ENCODE measurements at places on chromosomes 1 and 21.

DNA sequence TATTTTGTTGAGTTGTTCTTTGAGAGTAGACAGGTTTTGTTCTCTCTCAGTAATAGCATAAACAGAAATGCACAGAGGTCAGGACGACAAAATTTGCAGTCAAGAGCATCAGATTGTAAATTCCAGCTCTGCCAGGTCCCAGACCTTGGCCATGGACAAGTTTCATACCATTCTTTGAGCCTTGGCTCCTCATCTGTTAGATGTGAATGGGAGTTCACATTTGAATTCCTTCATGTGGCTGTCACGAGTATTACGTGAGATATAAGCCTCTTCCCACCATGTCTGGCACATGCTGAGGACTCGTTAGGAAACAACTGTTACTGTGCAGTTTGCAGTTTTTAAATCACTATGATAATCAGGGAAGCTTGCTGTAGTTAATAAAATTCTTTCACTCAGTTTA lies 93.2 kb upstream of the KCTD3 start:
- DNase-seq: no peak

- DNase-seq: no peak
Observed at GRCh38 chr1:43835082-43836021, 98.2 kb upstream of the ARTN start.

DNA sequence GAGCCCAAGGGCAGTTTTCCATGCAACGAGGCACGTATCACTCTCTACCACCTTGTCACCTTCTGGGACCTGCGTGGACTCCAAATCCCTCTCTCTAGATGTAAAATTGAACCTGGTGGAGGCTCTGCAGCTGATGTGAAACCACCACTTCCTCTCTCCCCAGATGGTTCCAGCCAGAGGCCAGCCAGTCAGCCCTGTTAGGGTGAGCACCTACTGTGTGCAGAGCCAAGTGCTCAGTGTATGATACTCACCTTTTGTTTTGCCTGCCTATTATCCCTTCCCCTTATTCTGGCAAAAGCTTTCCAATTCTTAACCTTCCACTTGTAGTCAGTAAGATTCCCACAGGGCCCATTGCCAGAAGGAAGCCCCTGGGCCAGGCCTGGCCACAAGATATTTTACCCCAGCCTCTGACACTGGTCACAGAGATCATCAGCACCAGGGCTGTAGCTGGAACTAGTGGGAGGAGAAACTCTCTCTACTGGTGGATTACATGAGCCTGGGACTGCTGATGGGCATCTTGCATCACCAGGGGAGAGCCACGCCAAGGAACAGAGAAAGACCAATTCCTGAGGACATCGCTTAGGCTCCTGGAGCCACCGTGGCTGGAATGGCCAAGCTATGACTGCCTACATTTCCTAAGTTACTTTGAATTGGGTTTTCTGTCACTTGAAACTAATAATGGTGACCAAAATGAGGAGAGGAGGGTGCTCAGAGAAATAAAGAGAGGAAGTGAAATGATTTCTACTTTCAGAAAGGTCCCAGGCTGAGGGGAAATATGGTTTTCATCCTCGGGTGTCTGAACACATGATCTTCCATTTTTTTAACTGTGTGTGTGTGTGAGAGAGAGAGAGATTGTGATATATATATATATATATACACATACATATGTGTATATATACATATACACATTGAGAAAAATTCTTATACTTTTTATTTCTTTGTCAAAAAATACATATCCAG lies 26.6 kb upstream of the RD3 start:
- DNase-seq: no peak

GRCh38 chr1:50968821-50969610 lies 1.0 kb upstream of the CDKN2C start:
- DNase-seq: no peak

DNA sequence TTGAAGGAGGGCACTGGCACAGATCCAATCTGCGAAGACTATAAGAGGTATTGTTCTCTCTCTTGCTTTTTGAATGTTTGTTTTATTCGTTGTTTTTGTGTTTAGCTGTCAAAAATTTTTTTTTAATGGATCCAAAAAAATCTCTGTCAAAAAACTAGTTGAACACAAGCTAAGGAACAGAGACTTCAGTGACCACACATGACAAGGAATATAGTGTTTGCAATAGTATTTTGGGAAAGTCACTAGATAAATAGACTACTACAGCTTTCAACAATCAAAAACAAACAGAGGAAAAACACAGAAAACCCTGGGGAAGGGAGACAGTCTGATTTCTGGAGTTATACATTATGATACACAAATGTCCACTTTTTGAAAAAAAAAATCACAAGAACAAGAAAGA lies 36.9 kb upstream of the COA6 start:
- DNase-seq: no peak

DNA sequence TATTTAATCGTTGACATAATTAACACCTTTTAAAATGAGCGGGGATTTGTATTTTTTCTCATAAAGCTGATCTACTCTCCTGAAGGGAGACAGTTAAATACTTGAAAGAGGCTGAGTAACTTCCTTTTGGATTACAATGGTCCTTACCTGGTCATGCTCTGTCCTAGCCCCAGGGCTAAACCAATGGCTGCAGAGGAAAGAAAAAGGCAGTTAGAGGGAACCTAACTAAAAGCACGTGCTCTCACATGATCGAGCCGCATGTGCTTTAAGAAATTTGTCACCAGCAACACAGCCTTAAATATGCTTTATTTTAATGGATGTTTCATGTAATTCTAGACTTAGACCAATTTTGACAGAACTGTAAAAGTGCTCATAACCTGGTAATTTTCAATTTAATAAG lies 132.7 kb downstream of the GPATCH2 start:
- DNase-seq: no peak

GRCh38 chr1:121516234-121516967 lies 331.6 kb downstream of the SRGAP2C start:
- DNase-seq: no peak

DNA sequence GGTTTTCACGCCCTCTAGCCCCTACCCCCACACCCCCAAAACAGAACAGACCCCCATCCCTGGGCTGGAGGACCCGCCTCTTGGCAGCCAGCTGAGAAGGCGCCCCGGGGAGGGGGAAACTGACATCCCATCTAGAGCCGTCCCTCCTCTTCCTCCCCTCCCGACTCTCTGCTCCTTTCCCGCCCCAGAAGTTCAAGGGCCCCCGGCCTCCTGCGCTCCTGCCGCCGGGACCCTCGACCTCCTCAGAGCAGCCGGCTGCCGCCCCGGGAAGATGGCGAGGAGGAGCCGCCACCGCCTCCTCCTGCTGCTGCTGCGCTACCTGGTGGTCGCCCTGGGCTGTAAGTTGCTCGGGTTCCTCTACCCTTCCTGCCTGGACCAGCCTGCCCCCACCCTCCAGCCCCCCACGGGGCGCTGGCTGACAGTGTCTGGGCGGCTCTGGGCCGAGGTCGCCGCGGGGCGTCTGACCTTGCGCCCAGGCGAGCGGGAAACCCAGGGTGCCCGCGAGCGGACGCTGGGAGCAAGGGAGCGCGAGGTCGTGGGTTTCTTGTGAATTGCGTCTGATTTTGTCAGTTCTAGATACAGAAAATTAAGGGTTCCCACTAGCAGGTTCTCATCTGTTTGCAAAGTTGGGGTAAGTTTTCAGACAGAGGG lies 618 bp downstream of the JAM2 start:
- no peak for DNase-seq

DNA sequence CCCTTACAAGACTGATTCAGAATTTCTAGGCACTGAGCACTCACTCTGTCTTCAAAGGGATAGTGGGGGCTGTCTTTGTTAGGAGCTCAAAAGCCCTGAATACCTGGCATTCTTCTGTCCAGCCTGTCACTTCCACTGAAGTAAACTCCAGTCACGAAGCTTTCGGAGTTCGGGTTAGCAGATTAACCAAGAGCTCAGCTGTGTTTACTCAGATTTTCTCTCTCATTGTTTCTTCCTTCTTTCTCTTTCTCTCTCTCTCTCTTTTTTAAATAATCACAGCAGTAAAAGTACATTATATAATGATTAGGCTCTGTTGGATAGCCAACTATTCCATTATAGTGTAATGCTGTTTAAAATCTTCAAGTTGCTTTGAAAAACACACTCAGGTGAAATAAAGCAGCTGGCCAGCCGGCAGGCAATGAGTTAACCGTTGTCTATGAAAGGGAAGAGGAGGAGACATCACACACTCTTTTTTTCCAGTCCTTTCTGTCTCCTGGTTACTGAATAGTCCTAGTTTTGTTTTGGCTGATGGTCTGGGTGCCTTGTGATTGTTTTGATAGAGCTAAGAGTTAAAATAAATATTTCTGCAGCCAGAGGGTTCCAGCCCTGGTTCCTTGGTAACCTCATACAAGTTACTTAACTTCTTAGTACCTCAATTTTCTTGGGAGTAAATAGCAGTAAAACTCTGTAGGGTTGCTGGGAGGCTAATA lies 89.8 kb downstream of the ADSS2 start:
- DNase-seq: no peak

DNA sequence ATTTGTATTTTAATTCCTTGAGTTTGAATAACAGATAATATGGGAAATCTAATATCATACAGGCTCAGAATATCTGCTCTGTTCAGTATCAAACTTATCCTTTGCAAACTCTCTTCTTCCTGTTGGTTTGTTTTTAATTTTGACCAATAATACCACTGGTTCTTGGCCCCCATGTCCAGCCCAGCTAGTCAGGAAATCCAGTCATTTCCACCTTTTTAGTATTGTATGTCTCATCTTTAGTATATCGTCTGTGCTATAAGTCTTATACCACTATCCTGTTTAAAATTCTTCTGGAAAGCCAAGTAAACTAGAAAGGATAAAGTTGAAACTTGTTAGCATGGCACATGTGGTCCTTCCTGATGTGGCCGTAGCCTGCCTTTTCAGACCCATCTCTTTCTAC lies 10.7 kb downstream of the SCCPDH start:
- DNase-seq: no peak

GRCh38 chr1:213123087-213123486 lies 72.0 kb downstream of the RPS6KC1 start:
- no peak for DNase-seq

GRCh38 chr1:54312796-54313316 lies 93.3 kb downstream of the SSBP3 start:
- DNase-seq: no peak

- no peak for DNase-seq
Observed at GRCh38 chr1:240515505-240515904, 96.5 kb downstream of the GREM2 start.

DNA sequence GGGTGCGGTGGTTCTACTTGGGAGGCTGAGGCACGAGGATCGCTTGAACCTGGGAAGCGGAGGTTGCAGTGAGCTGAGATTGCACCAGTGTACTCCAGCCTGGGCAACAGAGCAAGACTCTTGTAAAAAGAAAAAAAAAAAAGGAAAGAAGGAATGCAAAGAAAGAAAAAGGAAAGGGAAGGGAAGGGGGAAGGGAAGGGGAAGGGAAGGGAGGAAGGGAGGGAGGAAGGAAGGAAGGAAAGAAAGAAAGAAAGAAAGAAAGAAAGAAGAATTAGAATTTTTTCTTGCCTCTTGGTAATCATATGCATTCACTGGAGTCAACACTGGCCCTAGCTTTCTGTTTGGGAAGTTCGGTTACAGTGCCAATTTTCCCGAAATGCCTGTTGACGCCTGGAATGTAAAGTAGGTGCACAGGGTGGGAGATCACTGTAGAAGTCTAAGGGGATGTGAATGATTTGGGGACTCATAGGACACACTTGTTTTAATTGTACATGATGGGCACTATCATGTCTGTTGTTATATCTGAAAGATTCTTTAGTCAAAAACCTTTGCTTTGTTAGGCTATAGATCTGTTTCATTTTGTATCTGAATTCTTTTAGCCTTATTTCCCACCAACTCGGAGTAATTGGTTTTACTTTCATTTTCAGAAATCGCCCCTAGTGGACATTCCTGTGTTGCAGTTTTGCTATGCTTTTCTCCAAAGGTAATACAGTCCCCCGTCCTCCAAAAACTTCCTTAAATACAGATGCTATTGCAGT lies 59.8 kb upstream of the MORC3 start:
- peak; percentile 12 for DNase-seq

DNA sequence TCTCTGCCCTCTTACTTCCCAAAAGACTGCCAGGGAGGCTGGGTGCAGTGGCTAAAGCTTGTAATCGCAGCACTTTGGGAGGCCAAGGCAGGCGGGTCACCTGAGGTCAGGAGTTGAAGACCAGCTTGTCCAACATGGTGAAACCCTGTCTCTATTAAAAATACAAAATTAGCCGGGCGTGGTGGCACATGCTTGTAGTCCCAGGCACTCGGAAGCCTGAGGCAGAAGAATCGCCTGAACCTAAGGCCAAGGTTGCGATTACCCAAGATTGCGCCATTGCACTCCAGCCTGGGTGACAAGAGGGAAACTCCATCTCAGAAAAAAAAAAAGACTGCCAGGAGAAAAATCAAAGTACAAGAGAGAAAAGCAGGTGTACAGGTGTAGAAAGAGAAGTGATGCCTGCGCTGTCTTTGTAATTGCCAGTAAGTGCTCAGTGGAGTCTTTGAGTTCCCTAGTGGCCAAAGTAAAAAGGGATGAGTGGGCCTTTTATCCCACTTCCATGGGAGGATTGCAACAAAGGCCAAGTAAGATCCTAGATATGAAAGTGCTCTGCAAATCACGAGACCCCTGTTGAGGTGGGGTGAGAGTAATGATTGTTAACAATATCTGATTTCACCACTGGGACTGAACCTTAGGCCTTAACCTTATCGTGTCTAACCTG lies 94.7 kb upstream of the WNT4 start:
- DNase-seq: no peak

DNA sequence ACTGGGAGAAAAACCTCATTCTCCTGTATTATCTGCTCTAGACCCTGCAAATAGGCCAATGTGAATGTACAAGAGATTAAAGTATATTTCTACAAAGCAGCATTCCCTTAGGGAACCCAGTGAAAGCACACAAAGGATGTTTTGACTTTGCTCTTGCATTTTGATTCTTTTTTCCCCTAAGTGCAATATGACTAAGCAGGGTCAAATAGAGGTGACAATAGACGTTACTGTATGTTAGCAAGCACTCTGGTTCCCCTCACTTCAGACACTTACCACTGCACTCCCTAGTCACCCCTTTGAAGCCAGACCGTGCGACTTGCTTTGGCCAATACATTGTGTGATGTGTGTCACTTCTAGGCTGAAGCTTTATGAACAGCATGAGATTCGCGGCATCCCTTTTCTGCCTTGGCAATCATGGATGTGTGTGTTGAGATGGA lies 209.7 kb downstream of the RHOU start:
- DNase-seq: no peak

DNA sequence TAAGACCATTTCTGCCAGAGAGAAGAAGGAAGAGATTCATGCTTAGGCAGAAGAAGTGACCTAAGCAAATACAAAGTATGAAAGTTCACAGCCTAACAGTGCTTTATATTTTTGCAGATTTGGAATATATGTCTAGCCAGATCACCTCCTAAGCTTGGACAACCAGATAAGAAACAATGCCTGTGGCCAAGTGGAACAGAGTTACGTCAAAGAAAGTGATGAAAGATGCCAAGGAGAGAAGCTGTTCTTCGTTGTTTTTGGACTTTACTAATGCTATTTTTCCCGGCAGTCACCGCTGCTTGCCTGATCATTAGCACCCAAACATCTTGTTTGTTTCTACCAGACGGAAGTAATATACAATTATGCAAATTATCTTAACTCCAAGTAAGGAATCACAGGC lies 489.2 kb upstream of the C1orf87 start:
- no peak for DNase-seq

GRCh38 chr1:22636353-22636752 lies at the start of gene C1QA:
Gene C1QA, plus strand, starts transcription at chr1:22636628. Its CDS starts 989 bp downstream, at chr1:22637617.
- no peak for DNase-seq

- DNase-seq: no peak
Observed at GRCh38 chr21:29650523-29651022, 289.2 kb downstream of the GRIK1 start.
